ENCODE measurements at places on chromosomes 5 and 9.
A peak's percentile ranks its signal among the peaks of the same experiment; 100 is the strongest.

DNA sequence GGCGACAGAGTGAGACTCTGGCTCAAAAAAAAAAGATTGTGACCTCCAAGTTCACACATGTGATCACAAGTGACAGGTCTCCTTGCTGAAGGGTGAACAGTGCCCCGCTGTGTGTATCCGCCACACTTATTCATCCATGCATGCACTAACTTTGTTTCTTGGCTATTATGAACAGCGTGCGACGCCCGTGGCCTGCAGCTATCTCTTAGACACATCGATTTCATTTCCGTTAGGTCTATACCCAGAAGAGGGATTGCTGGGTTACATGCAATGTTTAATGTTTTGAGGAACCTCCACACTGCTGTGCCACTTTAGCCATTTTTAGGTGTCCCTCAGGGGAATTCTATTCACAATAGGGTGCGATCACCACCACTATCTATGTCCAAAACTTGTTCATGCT is 12.1 kb upstream of the EGFL7 start:
- DNase-seq: no peak

- DNase-seq: no peak
Observed at GRCh38 chr9:130112538-130113151, 58.9 kb downstream of the GPR107 start.

DNA sequence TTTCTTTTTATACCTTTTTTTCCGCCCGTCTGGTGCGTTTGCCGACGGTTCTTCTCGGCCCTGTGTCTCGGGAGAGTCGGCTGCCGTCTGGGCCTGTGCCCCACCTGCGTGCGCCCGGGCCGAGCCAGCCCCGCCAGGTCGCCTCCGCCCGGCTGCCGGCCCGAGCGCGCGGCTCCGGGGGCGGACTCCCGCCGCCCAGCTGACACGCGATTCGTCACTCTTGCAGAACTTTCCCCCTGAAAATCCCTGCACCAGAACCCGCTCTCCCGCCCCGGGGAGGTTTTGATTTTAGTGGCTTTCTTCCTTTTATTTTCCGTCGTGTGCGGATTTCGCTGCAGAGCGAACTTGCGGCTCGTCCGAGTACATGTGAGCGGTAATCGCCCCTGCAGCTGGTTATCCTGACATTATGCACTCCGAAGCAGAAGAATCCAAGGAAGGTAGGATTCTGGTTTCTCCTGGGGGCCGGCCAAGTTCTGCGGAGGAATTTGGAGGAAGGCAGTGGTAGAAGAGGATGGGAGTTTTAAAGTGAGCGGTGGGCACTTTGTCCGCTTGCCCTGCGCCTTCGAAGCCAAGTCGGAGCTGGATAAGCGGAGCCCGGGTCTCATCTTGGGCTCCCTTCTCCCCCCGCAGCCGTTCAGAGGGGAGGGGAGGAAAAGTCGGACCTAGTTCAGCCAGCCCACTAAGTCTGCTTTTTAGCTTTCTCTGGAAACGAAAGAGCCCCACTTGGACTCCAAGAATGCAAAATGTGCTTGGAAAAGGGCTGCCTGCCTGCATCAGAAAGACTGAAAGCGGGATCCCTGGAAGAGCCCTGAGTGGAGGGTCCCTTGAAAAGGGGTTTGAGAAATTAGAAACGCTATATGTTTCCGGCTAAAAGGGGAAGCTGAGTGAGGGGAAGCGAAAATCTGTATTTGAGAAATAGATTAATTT is at the start of gene TNFAIP8:
Gene TNFAIP8 (plus strand): TSS at position 335 of the 927 bp plus-strand sequence. CDS start 72 bp downstream, at position 407.
- peak; percentile 4 for DNase-seq

- no peak for DNase-seq
Observed at GRCh38 chr5:80035839-80036238, 691 bp downstream of the THBS4 start.

GRCh38 chr9:18238254-18238653 is 235.7 kb upstream of the ADAMTSL1 start:
- DNase-seq: no peak

DNA sequence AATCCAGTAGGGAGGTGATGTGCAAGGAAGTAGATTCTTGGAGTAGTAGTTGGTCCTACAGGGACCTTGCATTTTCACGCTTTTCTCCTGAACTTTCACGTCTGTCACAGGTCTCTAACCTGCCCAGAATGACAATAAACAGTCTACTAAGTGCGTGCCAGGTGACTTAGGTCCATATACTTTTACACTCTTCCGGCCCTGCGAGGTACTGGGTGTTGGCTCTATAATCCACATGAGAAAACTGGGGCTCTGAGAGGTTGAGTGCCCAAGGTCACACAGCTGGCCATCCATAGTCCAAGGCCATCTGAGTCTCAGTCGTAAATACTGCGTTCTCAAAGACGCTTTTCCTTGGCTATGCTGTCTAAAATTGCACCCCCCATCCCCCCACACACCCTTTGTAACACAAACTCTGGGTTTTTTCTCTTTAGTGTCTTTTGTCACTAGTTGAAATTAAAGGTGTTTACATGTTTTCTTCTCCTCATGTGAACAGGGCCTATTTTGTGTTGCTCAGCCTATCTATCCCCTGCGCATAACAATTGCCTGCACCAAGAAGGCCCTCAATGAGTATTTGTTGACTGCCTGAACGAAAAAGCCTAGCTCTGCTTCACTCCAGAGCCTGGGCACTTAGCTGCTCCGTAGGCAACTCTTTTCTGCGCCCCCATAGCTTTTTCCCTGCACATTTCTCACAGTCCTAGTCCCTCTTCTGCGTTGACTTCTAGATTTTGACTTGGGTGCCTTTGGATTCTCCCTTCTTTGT is 943 bp downstream of the SFXN1 start:
- DNase-seq: no peak

- DNase-seq: peak; percentile 45
Observed at GRCh38 chr9:111483439-111483857, 735 bp downstream of the ECPAS start.

GRCh38 chr5:10673017-10673389 is 88.0 kb downstream of the DAP start:
- no peak for DNase-seq

- no peak for DNase-seq
Observed at GRCh38 chr9:99753436-99753835, 68.2 kb upstream of the NR4A3 start.

- no peak for DNase-seq
Observed at GRCh38 chr9:698276-698675, 143.2 kb upstream of the DMRT1 start.

GRCh38 chr9:87140605-87141109 is 193.4 kb upstream of the GAS1 start:
- DNase-seq: no peak
